ENCODE measurements at places on chromosomes 16 and 17.

DNA sequence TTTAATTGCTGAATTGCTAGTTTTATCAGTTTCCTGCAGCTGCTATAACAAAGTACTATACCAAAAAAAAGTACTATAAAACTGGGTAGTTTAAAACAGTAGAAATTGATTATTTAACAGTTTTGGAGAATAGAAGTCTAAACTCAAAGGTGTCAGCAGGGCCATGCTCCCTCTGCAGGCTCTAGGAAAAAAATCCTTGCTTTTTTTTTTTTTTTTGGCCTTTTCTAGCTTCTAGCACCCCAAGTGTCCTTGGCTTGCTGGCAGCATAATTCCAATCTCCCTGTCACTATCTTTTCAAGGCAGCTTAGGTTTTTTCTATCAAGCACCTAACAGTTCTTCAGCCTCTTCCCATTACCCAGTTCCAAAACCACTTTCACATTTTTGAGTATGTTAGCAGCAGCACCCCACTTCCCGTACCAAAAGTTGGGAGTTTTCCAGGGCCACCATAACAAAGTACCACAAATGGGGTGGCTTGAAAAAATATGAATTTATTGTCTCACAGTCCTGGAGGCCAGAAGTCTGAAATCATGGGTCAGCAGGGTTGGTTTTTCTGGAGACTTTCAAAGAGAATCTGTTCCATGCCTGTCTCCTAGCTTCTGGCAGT, 37.4 kb downstream of the BPTF start:
- no peak for DNase-seq

DNA sequence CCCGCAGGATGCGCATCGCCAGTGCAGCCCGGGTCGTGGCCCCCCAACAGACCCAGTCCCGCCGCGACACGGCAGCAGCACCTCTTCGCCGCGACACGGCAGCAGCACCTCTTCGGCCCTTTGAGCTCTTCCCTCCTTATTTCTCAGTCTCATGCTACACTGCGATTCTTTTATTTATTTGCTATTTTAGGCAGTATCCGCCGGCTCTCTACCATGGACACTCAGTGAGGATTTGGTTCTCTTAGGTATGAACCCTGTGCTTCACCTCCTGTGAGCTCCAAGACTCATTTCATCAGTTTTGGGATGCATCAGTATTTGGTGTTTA, 8.3 kb upstream of the MAP2K3 start:
- no peak for DNase-seq

GRCh38 chr17:54521137-54521536, 379.5 kb upstream of the TOM1L1 start:
- no peak for DNase-seq

- no peak for DNase-seq
These were observed 485 bp upstream of the GDPD3 start for GRCh38 chr16:30113711-30114333.

DNA sequence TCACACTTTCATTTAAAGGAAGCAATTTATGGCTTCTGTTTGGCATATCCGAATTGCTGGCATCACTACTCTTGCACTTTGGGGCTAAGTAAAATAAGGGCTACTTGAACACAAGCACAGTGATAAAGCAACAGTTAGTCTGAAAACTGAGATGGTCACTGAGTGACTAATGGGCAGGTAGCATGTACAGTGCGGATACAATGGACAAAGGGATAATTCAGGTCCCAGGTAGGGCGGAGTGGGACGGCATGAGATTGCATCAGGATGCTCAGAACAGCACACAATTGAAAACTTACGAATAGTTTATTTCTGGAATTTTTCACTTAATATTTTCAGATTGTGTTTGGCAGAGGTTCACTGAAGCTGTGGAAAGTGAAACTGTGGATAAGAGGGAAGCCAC, 9.2 kb upstream of the SMIM36 start:
- no peak for DNase-seq

DNA sequence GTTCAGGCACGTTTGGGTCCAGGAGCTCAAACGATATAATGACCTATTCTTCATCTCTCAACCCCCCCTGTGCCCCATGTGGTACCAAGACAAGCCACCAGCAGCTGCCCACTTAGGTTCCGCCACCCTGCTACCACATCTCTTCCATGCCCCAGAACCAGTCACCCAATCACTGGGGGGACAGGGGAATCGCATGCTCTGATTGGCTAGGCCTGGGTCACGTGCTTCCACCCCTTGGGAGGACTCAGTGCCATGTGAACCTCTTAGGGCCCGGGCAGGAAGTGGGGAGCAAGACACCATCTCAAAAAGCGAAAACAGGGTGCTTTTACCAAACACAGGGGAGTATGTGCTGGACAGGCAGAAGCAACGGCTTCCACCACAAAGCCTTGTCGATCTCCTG, 91.3 kb downstream of the KATNIP start:
- no peak for DNase-seq

- DNase-seq, result no peak
These were observed 14.9 kb downstream of the MYBBP1A start for GRCh38 chr17:4540224-4540651.
